Fibroblast of skin of scalp (primary cell): ENCODE measurements at places on chromosomes 3 and 15.
A peak's percentile ranks its signal among the peaks of the same experiment; 100 is the strongest.

DNA sequence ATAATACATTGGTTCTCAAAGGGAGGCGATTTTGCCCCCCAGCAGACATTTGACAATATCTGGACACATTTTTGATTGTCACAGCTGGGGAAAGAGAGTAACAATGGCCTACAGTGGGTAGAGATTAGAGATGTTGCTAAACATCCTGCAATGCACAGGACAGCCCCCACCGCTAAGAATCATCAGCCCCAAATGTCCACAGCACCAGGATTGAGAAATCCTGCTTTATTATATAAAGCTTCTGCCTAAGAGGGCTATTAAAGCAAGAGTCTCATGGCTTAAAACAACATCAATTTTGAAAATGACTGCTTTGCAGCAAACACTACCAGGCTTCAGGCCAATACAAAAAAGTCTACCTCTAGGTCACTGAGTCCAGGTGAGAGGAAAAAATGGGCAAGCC lies 68.2 kb downstream of the NTRK3 start:
- no peak for DNase-seq

GRCh38 chr3:141784096-141784495 lies 20.9 kb downstream of the GRK7 start:
- DNase-seq, result no peak

- no peak for DNase-seq
These were observed 33.3 kb upstream of the SACM1L start for GRCh38 chr3:45655906-45656305.

DNA sequence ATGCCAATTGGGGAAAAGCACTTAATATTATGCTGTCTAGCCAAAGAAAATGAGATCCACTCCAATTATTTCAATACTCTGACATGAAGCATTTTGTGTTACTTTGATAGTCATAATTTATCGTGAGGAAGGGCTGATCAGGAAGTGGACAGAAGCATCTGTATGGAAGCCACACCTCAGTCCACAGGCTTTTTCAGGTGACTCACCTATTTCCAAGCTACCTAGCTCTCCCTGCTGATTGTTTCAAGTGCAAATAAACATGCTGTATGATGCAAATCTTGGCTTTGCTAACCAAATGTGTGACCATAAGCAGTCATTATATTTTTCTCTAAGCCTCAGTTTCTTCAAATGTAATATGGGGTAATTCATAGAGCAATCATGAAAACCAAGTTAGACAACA lies 30.8 kb upstream of the CPB1 start:
- no peak for DNase-seq

DNA sequence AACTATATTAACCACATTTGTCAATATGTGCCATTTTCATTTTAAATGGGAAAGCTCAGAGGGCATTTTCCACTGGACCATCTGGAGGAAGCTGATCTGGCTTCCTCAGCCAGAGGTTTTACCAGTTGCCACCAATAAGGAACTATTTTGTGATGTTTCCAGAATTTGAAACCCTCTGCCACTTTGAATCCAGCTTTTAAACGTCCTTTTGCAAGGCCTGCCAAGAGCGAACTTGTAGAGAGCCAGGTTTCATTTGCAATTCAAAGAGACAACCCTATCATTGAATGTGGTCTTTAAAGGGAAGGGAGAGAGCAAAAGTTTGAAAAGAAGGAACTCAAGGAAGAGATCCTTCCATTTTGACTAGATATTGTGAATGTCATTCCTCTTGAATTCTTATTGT lies 123.3 kb upstream of the CHL1 start:
- DNase-seq, result no peak

DNA sequence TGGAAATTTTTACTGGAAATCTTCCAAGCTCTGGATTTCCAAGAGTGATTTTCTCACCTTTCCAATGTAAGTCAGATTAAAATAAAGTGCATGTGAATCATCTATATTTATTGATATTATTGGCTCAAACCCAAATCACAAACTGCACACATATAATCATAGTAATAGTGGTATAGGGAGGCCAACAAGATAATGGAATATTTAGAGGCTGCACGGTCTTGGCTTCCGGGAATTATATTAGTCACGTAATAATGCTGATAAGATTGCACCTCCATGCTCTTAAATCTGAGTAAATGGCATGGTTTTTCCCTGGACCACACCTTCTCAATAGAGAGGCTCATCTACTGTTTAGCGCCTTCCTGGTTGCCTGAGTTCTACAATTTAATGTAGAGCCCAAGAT lies 567.1 kb upstream of the NR2F2 start:
- no peak for DNase-seq

GRCh38 chr15:67083135-67083762 lies 17.8 kb downstream of the SMAD3 start:
- DNase-seq, result no peak

DNA sequence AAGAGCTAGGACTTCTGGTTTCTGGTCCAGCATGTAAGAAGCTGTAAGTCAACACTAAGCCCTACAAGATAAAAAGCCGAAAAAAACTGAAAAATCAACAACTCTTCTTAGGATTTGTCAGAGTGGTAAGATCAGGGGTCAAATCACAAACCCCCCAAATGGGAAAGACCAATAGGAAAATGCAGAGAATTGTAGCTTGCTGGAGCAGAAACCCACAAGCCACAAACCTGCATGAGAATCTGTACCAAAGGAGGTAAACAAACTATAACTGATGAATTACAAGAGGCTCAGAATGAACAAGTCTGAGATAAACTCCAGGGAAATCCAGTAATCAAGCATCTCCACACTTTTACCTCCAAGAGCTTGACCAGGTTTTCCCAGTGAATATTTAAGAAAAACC lies 36.0 kb downstream of the RFX7 start:
- DNase-seq, result no peak

- no peak for DNase-seq
These were observed 30.3 kb downstream of the RAP2B start for GRCh38 chr3:153192327-153192726.

DNA sequence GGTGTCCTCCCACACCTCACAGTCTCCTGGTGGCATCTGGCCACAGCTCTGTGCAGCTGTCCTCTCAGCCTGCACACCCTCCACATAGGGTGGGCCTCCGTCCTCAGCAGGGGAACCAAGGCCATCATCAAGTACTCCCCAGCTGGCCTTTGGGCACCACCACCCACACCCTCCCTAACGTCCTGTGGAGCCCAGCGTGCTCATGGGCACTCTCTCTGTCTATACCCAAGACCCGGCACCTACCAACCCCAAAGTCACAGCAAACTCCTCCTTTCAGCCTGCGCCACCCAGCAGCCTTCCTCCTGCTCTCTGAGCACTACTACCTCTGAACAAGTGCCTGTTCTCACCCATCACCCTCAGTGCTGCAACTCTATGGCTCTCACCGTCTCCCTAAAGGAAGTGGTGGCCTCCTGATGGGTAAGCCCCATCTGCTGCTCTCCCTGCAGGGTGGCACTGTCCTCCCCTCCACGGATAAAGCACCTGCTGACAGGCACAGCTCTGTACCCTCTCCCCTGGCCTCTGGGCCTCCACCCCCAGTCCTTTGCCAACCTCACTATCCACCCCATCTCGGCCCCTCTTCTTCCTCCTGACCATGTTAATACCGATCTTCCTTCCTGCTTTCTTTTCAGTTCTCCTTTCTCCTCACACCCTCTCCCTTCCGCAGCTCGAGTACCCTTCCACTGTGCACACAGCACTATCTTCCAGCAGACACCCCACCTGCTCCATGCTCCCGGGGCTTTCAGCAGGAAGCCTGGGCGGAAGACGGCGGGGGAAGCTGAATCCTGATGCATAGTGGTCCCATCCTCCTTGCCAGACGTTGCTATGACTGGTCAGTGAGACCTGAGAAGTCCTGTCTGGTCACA lies 31.5 kb downstream of the SLC41A3 start:
- no peak for DNase-seq

DNA sequence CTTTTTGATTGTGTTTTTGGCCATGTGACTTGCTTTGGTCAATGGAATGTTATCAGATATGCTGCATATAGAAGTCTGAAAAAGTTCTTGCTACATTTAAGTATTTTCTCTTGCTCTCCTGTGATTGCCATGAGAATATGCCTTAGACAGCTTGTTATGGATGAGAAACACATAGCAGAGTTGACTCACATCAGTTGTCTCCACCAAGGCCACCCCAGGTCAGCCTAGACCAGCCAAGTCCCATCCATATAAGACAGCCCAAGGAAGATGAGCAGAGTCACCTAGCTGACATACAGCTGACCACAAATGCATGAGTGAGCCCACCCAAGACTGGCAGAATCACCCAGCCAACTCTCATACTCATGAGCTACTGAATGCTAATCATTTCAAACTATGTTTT lies 153.0 kb downstream of the THRB start:
- no peak for DNase-seq

- peak; percentile 26 for DNase-seq
These were observed 24.8 kb downstream of the AKAP13 start for GRCh38 chr15:85404918-85405866.

GRCh38 chr3:51502562-51502910 lies 2.7 kb upstream of the DCAF1 start:
- DNase-seq, result no peak

- DNase-seq, result peak; percentile 54
These were observed 73.8 kb downstream of the BDH1 start for GRCh38 chr3:197482001-197482400.

- DNase-seq, result no peak
These were observed 67.4 kb downstream of the RHCG start for GRCh38 chr15:89429023-89429422.

- peak; percentile 89 for DNase-seq
These were observed 17.1 kb downstream of the ARHGAP31 start for GRCh38 chr3:119311081-119311925.

DNA sequence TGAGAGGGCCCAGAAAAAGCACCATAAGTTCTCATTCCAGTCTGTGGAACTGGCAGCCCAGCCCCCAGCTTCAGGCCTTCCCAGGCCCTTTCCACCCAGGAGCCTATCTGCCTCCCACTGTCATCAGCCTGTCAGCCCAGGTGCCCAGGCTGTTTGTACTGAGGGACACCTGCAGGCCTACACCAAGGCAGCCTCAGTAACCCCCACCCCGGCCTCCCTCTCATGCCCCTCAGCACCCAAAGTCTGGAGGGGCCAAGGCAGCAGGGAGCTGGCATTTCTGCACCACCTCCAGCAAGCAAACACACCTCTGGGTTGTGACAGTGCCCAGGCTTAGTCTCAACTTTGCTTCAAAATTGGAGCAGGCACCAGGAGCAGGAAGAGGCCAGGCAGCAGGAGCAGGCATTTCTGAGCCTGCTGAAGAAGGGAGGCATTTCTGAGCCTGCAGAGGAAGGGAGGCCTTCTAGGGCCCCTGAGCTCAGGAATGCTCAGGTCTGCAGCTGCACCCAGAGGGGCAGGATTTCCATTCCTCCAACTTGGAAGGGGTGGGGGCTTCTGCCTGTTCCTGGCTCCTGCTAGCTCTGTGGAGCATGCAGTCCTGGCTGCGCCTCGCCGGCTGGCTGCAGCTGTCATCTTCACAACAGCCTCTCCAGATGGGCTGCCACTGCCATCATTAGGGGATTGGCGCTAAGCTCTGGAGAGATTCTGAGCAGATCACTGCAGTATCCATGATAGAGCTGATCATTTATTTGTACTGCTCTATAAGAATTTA lies 396.1 kb downstream of the UNC13C start:
- no peak for DNase-seq

DNA sequence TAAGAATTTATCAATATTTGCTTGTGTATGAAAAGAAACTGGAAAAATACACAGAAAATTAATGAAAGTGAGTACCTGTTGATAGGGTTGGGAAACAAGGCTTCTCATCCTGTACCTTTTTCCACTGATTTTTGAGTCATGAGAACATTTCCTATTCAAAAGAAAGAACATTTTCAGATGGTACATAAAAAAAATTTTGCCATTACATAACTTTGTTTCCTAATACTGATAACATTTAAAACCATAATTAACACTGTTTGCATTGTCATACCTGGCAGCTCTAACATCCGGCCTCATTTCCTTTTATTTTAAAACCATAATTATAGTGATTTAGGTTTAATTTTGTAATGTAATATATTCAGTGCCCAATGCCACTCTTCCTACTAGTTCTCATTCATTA lies 11.7 kb downstream of the NKTR start:
- no peak for DNase-seq

GRCh38 chr3:31345581-31345980 lies 187.1 kb upstream of the STT3B start:
- DNase-seq, result no peak

DNA sequence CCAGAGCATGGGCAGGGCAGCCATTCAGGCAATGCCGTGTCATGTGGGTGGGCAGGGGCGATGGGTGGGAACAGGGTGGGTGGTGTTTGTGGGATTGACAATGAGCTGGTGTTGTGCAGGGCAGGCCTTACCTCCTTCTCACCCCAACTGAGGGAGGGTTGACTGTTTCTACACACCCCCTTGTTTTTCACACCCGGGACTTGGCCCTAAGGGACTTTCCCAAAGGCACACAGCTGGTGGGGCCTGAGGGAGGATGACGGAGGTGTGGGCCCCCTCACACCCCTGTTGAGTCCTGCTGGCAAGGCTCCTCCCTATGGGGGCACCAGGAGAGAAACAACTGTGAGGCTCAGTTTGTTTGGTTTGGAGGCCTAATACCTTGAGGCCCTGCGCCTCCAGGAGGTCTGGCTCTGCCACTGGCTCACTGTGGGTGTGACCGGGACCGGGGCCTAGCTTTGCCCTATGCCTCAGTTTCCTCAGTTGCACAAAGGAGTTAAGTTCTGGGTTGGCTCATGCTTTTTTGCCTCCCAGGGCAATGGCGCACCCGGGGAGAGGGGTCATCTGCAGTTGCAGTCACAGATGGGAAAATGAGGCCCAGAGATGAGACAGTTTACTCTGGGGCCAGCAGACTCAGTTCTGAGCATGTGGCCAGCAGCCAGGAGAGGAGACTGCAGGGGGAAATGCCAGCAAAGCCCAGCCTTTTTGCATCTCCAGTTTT lies 5.1 kb upstream of the DNAH1 start:
- no peak for DNase-seq

- DNase-seq, result peak; percentile 27
These were observed 418.0 kb downstream of the PLCL2 start for GRCh38 chr3:17302774-17303173.
